ENCODE measurements at places on chromosomes 12 and 14. TPM values are rescaled to one million over a fixed set of nuclear protein-coding genes. Genes with fewer than 3 reads are reported as not detected.
A peak's percentile ranks its signal among the peaks of the same experiment; 100 is the strongest.

DNA sequence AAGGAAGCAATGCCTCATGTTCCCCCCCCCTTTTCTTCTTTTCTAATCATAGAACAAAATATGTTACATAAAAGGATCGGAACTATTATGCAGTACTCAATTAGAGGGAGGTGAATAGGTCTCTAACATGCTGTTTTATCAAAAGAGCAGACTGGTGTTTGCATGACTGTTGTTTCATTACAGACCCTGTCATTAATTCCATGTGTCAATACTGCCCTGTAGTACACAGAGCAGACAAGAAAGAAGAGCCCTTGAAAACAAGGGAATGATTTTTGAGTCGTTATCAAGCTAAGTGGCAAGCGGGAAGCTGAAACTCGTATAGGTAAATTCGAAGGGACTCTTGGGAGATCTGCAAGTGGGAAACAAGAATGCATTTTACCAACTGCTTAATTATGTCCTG is 76.9 kb upstream of the TMEM263 start:
- DNase-seq: no peak
- peaks cover 4% of the 10 kb centered on the region for H3K36me3 ChIP-seq
- H3K4me1 ChIP-seq: no peaks in the 10 kb centered on the region
- H3K27ac ChIP-seq: no peak overlapping the region

GRCh38 chr12:70948976-70949336 is 28.4 kb upstream of the PTPRR start:
- no peaks in the 10 kb centered on the region for H3K36me3 ChIP-seq
- no peak overlapping the region for H3K27ac ChIP-seq
- no peaks in the 10 kb centered on the region for H3K4me1 ChIP-seq

DNA sequence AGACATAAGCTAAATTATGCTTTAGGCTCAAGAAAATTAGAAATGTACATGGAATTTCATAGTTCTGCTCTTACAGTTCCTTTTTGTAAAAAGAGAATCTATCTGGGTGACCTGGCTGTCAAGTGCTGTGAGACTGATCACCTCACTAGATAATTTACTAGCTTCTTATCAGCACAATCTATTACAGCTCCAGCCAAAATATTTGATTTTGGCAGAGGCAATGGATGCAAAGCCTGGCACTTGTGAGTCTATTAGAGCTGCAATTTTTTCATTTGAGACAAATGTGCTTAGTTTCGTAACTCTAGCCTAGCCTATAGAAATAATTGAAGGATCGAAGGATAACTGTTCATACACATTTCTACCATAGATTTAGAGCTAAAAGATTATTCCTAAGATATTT is 927.5 kb downstream of the SLC6A15 start:
- H3K27me3 ChIP-seq: no peaks in the 10 kb centered on the region
- H3K4me1 ChIP-seq: no peaks in the 10 kb centered on the region
- no peak overlapping the region for H3K4me3 ChIP-seq

DNA sequence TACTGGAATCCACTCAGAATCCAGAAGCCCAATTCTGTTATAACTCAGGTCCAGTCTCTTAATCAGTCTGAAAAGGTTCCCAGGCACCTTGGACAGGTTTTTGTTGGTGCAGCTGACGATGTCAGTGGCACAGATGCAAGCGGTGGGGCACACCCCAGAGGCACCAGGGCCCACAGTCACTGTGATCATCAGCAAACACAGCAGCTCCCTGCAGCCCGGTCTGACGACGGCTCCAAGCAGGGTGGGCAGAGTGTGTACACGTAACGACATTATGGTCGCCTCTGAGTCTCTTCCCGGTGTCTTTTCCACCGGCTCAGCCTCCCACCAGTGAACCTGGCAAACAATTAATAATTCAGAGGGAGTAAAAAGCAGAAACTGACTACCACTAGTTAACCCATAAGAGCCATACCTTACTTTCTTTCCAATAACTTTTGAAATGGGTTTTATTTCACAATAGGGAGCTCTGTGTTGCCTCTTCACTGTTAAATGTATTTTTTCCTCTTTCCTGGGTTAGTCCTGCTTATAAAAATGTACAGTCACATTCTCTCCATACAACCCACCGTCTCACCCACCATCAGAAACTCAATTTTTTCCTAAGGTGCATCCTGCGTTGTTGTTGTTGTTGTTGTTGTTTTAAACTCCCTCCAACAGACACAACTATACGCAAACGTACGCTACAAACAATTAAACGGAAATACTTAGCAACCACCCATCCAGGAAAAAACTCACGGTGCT is 521 bp upstream of the PCED1B start:
- peaks cover 12% of the 10 kb centered on the region for H3K4me1 ChIP-seq
- H3K4me3 ChIP-seq: peak overlapping the region; percentile 63
- no peaks in the 10 kb centered on the region for H3K36me3 ChIP-seq
- DNase-seq: peak; percentile 13
- no peaks in the 10 kb centered on the region for H3K27me3 ChIP-seq
- H3K27ac ChIP-seq: peak overlapping the region; percentile 54

DNA sequence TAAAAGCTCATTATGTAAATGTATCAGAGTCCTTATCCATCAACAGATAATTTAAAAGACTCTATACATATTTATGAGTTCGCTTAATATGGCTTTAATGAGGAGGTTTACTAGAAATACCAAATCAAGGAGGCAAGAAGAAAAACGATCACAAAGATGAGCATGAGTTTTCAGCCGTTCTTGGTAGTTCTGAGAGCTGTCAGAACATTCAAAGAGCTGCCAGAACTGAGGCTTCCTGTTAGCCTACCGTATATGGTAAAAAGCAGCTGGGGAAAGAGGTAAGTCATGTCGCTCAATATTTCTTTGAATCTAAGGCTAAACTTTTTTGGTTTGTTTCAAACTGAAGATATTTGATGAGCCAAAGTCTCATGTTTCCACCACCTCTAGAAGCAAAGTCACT is 115.3 kb upstream of the PLXNC1 start:
- no peaks in the 10 kb centered on the region for H3K36me3 ChIP-seq
- H3K4me3 ChIP-seq: no peak overlapping the region
- DNase-seq: no peak

- no peak overlapping the region for H3K27ac ChIP-seq
- no peak for DNase-seq
- no peak overlapping the region for H3K4me3 ChIP-seq
- no peaks in the 10 kb centered on the region for H3K4me1 ChIP-seq
- H3K36me3 ChIP-seq: no peaks in the 10 kb centered on the region
Measured at GRCh38 chr12:83796531-83796930, 1109.8 kb downstream of the TMTC2 start.

GRCh38 chr14:102215071-102215470 is 75.4 kb downstream of the WDR20 start:
- no peaks in the 10 kb centered on the region for H3K4me1 ChIP-seq
- no peak overlapping the region for H3K4me3 ChIP-seq
- no peak overlapping the region for H3K27ac ChIP-seq
- H3K27me3 ChIP-seq: no peaks in the 10 kb centered on the region
- H3K36me3 ChIP-seq: no peaks in the 10 kb centered on the region
- DNase-seq: no peak

The FAM186B gene
- polyA plus RNA-seq: not detected

The COCH gene
- polyA plus RNA-seq: 0.76 TPM

The E2F7 gene
- 3.8 TPM for polyA plus RNA-seq

DNA sequence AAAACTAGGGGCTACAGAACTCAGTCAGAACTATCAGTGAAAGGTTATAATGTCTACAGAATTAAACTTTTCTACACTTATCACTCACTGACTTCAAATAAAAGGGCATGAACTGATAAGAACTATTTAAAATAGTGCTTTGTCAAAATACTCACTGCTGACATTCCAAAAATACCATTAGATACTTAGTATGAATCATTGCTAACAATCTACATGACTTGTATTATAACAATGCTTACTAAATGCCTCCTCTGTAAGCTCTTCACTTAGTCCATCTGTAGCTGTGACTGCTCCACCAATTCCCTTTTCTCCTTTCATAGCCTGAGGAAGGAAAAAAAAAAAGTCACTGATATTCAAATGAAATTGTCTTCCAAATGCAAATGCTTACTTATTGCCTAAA is 17.0 kb downstream of the NFYB start:
- DNase-seq: no peak
- H3K36me3 ChIP-seq: peaks cover 4% of the 10 kb centered on the region
- H3K27ac ChIP-seq: no peak overlapping the region
- H3K4me3 ChIP-seq: no peak overlapping the region

The RAD51B gene
- 9.0 TPM for polyA plus RNA-seq

DNA sequence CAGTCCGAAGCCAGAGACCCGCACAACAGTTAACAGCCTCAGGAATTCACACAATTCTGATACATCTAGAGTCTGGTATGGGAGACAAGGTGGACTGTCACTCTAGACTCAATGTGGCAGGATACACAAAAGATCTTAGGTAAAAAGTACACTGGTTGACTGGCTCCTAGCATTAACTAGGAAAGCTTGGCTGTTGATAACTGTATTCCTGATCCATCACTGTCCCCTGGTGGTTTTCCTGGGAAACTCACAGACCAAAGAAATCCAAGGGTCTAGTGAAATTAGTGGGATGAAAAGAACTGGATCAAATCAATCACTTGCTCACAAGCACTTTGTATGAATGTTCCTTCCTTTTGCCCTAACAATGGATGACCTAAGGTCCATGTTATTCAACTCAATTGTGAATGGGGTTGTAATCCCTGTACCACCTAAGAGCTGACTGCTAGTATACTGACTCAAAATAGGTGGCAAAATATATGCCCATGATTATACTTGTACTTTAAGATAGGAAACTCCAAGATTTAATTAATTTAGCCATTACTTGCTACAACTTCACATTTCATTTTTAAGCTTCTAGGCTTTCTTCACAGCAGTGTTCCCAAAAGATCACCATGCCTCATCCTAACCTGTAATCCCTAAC is 14.0 kb downstream of the NPC2 start:
- no peak overlapping the region for H3K27ac ChIP-seq
- peak; percentile 35 for DNase-seq
- no peak overlapping the region for H3K4me3 ChIP-seq
- H3K27me3 ChIP-seq: no peaks in the 10 kb centered on the region
- peaks cover 29% of the 10 kb centered on the region for H3K36me3 ChIP-seq

DNA sequence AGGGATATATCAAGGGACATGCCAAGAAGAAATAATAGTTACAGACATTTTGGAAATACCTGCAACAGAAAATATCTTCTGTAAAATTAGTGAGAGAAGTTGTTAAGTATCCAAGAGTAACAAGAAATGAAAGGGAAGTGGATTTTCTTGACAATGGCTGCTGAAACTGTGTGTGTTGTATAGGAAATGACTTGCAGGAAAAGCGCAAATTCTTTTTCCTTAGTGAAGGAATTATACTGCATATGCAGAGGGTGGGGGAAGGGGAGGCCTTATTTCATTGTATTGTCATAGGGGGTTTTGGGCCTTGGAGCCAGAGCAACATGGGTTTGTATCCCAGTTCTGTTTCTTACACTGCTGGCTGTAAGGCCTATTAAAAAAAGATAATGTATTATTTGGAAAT is 84.4 kb upstream of the DDHD1 start:
- no peaks in the 10 kb centered on the region for H3K27me3 ChIP-seq
- no peak overlapping the region for H3K27ac ChIP-seq
- no peaks in the 10 kb centered on the region for H3K4me1 ChIP-seq
- no peak overlapping the region for H3K4me3 ChIP-seq

DNA sequence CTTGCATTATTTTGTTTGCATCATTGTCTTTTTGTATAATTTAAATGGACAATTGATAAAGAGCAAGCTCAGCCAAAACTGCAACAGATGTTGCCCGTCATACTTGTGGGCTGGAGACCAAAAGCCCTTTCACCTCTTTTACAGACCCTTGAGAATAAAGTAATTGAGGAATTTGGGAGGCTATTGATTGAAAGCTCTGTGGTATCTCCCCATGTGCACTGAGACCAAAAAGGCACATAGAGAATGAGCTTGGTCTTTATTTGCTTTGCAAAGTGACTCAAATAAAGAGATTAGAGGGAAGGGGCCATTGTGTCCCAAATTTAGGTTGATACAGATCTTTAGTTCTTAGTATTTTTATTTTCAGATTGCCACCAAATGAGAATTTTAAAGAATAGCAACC is 617.6 kb downstream of the TRHDE start:
- no peaks in the 10 kb centered on the region for H3K4me1 ChIP-seq
- no peak overlapping the region for H3K27ac ChIP-seq
- H3K27me3 ChIP-seq: no peaks in the 10 kb centered on the region
- H3K4me3 ChIP-seq: no peak overlapping the region
- H3K36me3 ChIP-seq: no peaks in the 10 kb centered on the region
- DNase-seq: no peak

GRCh38 chr12:13288501-13288900 is 92.0 kb downstream of the EMP1 start:
- no peaks in the 10 kb centered on the region for H3K4me1 ChIP-seq
- DNase-seq: no peak
- H3K27me3 ChIP-seq: no peaks in the 10 kb centered on the region
- no peak overlapping the region for H3K4me3 ChIP-seq

GRCh38 chr12:106956048-106956578 is 406 bp downstream of the TMEM263 start:
- H3K27me3 ChIP-seq: no peaks in the 10 kb centered on the region
- H3K4me1 ChIP-seq: no peaks in the 10 kb centered on the region
- H3K4me3 ChIP-seq: peak overlapping the region; percentile 98
- no peak for DNase-seq

GRCh38 chr14:59803052-59803540 is 67.5 kb downstream of the RTN1 start:
- H3K27ac ChIP-seq: no peak overlapping the region
- H3K36me3 ChIP-seq: no peaks in the 10 kb centered on the region
- H3K4me3 ChIP-seq: no peak overlapping the region

DNA sequence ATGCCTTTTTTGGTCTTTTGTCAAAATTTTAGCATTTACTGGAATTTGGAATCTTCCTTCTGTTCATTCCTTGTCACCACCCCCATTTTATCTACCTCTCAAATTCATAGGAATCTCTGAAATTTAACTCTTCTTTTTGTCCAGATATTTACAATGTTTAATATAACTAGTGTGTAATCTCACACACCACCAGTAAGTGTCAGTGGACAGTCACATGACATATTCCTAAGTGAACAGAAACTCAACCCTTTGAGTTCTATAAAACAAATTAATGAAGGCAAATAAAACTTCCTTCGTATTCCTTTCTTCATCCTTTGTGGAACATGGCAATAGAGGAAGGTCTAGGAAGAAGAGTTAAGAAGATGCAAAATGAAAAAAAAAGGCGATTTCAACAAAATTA is 26.6 kb downstream of the ATF7 start:
- no peak for DNase-seq
- peaks cover 11% of the 10 kb centered on the region for H3K36me3 ChIP-seq
- H3K4me3 ChIP-seq: no peak overlapping the region
- H3K27me3 ChIP-seq: no peaks in the 10 kb centered on the region

The RND1 gene
- 3.8 TPM for polyA plus RNA-seq

DNA sequence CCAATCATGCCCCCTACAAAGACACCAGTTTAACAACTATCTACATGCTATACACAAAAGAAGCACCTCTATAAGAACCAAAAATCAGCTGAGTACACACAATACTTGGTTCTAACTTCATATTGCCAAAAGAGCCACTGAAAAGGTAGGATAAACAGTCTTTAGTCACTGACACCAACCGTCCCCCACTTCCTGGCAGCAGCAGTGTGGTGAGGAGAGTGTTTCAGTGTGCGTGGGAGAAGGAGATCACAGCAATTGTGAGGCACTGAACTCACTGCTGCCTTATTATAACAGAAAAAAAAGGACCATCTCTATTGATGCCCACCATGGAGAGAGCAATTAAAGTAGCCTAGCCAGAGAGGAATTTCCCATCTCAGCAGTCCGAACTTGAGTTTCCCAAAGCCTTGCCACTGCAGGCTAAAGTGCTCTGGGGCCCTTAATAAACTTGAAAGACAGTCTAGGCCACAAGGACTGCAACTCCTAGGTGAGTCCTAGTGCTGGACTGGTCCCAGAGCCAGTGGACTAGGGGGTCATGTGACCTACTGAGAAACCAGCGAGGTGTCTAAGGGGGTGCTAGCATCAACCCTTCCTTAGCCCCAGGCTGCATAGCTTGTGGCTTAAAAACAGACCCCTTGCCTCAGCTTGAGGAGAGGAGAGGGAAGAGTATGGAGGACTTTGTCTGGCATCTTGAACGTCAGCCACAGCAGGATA is 37.1 kb upstream of the LMNTD1 start:
- H3K4me1 ChIP-seq: no peaks in the 10 kb centered on the region
- H3K27me3 ChIP-seq: no peaks in the 10 kb centered on the region
- no peaks in the 10 kb centered on the region for H3K36me3 ChIP-seq
- H3K4me3 ChIP-seq: no peak overlapping the region

Data from small intestine (tissue), 16 donors.